ENCODE measurements at places on chromosomes 5 and 9.

GRCh38 chr5:2139478-2139877 is 256.8 kb upstream of the IRX4 start:
- no peak for DNase-seq

DNA sequence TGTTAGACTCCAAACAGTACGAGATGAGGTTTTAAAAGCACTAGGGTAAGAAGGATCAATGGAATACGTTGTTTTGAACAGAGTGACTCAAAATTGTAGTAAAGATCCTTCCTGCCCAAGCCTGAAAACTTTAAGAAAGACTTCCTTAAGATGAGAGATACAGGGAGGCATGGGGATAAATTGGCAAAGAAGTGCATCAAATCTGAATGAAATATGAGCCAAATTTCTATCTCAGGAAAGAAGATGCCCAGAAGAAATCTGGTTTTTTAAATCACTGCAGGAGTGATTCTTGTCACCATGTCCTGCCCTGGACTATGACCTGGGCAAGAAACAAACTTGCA is 14.9 kb downstream of the FCN2 start:
- DNase-seq, result no peak

DNA sequence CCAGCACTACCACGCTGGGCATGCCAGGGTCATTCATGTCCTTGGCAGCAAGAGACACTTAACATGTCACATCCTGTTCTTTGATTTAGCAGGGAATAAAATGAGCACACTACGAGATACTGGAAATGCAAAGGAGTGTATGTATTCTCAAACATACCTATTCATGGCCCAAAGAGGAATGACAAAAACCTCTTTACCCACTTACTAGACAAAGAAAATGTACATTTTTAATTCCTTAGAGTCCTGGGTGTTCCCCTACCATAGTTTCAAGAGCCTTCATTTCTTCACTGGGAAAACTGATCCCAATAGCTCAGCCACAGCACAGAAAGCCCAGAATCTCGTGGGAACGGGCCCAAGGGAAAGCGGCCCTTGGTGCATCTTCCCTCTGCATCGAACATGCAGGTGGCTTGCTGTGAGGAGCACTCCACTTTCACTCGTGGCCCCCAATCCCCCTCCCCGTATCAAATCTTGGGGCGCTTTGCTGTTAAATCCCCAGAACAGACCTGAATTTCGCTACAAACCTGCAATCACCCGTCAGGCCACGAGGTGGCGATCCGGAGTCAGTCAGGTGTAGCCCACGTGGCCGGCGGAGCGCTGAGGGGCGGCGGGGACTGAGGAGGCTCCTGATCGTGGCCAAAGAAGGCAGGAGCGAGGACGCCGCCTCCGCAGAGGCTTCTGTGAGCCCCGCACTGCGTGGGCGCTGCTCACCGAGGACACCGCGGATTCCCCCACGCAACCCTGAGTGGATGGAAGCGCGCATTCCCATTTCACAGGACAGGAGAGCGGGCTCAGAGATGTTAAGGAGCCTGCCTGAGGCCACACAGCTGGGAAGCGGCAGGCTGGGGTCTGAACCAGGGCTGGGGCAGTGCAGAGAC is 91.4 kb downstream of the LMX1B start:
- DNase-seq, result peak; percentile 79

GRCh38 chr9:98899408-98900056 is 44.2 kb upstream of the COL15A1 start:
- peak; percentile 77 for DNase-seq

GRCh38 chr5:177508221-177508611 is 1.4 kb downstream of the DOK3 start:
- DNase-seq, result no peak

DNA sequence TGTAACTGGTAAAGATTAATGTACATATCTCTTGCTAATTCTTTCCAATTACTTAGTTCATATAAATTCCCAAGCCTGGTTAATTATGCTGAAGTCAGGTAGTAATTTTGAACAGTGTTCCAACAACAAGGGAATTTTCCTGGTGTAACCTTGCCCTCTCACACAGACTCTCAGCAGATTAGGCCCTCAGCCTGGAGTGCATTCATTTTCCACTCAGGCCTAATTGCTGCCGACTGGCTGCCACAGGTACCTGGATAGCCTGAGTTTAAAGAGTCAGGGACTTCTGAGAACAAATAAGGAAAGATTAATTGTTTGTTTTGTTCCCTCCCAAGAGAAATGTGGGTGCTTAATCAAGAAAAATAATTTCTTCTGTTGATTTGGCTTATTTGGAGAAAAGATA is 71.4 kb downstream of the PPIC start:
- no peak for DNase-seq

DNA sequence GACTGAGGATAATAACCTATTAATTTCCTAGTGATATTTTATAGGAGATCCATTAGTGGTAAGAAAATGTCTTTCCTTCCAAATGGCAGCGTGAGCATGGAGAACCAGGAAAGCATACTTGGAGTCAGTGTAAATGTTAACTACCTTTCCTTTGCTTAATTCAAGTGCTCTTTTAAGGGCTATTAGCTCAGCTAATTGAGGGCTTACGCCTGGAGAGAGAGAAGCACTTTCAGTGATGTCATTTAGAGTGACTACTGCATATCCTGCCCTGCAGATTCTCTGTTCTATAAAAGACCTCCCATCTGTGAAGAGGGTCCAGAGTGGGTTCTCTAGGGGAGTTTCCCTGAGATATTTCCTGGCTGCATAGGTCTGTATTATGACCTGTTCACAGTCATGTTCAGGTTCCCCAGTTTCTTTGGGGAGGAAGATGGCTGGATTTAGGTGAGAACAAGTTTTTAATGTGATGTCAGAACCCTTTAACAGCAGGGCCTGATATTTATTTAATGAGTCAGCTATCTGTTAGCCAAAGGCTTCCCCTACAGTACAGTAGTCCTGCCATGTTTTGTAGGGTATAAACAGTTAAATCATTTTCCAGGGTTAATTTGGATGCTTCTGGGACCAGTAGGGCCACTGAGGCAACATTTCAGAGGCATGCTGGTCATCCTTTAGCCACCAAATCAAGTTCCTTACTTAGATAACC is 89.6 kb downstream of the TRIM36 start:
- DNase-seq, result no peak

DNA sequence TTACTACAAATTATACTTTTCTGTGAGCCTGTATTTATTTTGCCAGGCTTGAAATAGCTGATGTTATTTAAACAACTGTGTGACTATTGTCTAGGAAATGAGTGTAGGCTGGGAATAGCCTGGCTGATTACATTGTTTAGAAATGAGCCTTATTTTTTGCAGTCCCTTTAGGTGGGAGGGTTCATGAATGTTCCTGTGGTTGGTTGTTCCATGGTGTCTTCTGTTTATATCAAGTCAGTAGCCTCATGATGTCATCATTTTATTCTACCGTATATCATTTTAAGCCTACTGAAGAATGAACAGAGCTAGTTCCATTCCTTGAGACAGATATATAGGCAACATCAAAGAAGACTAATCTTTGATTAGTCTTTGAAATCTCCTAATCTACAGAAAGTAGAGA is 53.1 kb downstream of the MAP1B start:
- peak; percentile 49 for DNase-seq

DNA sequence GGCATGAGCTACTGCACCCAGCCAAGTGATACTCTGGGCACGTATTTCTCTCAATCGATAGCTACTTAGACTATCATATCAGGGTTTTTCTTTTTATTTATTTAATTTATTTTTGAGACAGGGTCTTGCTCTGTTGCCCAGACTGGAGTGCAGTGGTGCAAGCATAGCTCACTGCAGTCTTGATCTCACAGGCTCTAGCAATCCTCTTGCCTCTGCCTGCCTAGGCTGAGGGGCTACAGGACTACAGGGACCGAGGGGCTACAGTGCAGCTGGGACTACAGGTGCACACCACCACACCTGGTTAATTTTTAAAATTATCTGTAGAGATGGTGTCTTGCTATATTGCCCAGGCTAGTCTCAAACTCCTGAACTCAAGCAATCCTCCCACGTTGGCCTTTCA is 20.3 kb upstream of the ANKHD1 start:
- no peak for DNase-seq

- peak; percentile 19 for DNase-seq
Observed at GRCh38 chr5:94469894-94470329, 148.5 kb downstream of the KIAA0825 start.

DNA sequence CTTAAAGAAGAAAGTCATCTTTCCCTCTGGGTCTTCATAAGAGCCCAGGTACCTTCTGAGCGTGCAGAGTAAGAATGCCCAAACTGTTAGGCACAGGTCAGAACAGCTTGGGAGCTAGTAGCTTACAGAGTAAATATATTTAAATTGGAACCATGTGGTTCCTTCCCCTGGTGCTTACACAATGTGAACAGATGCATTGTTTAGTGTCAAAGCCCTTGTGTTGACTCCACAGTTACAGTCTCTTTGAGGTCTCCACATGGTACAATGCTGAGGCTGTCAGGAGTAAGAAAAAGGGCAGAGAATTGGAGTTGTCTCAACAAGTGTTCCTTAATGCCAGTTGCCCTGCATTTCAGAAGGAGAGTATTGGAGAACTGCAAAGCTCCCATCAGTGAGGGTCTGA is 188.5 kb downstream of the PAPPA start:
- DNase-seq, result no peak

GRCh38 chr5:88732181-88732633 is 150.8 kb downstream of the MEF2C start:
- peak; percentile 57 for DNase-seq

All from AG08395 (cell line).